Activated CD4-positive, alpha-beta T cell treated with anti-CD3 and anti-CD28 coated beads, Interleukin-2, amount 50 U/mL, for 4 hours (primary cell): ENCODE measurements at places on chromosomes 12 and 14.

DNA sequence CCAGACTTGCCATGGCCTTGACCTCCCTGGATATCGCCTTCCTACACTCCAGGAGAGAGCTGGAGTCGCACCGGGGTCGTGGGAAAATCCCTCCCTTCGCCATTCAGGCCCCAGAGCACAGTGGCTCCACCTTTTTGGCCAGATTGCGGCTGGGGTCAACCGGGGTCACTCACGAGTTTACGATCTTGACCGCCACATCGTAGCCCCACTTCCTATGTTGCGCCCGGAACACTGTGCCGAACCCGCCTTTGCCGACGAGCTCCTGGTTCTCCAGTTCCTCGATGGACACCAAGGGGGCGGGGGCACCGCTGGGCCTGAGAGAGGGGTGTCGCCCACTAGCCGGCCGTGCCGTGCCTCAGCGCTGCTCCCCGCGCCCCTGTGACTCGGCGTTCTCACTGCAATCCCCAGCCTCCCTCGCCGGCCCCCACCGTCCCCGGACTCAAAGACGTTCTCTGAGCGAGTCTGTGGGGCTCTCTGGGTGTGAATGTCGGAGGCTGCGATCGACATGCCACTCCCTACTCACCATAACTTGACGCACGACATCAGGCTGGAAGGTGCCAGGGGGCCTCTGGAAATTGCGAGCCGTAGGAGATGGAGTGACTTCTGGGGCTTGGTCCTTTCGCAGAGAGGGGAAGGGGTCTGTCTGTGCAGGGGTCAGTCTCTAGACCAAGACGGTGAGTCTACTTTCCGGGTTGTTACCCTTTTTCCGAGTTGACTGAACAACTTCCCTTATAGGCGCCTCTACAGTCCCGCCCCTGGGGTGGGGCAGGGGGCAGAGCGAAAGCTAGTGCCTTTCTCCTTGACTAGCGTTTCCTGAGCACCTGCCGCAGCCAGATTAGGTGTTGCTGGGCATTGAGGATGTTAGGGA is at the start of gene RIPK3:
RIPK3 (minus strand) TSS at position 708 of the 868 bp plus-strand sequence; CDS start at position 543, 165 bp downstream.
- DNase-seq: peak; percentile 67

- no peak for DNase-seq
These were observed 126.7 kb downstream of the EPS8 start for GRCh38 chr12:15662303-15662980.

DNA sequence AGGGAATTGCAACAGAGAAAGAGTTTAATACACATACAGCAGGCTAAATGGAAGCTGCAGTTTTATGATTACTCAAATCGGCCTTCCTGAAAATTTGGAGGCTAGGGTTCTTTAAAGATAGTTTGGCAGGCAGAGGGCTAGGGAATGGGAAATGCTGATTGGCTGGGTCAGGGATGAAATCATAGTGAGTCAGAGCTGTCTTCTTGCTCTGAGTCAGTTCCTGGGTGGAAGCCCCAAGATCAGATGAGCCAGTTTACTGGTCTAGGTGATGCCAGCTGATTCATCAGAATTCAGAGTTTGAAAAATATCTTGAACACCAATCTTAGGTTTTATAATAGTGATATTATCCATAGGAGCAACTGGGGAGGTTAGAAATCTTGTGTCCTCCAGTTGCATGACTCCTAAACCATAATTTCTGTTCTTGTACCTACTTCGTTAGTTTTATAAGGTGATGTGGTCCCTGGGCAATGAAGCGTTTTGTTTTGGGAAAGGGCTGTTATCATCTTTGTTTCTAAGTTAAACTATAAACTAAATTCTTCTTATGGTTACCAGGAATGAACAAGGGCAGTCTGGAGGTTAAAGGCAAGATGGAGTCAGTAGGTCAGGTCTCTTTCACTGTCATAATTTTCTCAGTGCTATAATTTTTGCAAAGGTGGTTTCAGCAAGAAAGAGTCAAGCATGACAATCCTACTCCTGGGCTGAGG is 257.8 kb upstream of the CCDC196 start:
- DNase-seq: no peak

GRCh38 chr12:123986374-123986965 is 13.5 kb downstream of the ZNF664 start:
- no peak for DNase-seq

GRCh38 chr14:20697273-20698017 is 8.9 kb downstream of the ANG start:
- DNase-seq: peak; percentile 50

DNA sequence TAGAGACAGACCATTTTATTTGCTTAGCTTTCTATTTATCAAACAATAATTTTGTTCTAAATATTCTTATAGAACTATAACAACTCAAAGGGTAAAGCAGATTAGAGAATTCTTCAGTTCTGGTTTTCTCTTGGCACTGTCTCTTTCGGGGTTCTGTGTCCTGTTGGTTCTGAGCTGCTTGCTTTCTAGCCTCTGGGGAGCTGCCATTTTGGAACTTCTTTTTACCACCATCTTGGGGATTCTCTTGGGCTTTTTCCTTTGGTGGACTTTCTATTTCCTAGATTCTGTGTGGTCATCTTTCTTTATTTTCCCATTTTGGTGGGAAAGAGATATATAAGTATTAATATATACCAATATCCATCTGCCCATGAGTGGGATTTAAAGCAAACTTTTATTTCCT is 467.7 kb downstream of the PCNX1 start:
- DNase-seq: no peak

DNA sequence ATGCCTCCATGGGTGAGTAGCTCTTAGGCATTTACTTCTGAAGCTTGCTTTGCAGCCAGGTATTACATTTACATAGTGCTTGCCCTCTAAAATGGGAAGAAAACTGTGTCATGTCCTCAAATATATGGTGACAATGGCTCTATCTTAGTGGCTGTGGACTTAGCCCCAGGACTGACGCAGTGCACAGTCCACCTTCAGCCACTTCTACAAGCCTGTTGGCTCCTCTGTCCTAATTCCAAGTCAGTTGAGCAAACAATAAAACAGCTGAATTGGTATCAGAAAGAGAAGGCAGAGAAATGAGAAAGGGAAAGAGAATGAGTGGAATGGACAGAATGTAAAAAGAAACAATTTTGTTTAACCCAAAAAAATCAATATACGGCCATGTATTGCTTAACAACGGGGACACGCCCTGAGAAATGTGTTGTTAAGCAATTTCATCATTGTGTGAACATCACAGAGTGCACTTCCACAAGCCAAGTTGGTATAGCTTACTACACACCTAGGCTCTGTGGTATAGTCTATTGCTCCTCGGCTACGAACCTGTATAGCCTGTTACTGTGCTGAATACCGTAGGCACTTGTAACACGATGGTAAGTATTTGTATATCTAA is 93.5 kb downstream of the GRIN2B start:
- no peak for DNase-seq

DNA sequence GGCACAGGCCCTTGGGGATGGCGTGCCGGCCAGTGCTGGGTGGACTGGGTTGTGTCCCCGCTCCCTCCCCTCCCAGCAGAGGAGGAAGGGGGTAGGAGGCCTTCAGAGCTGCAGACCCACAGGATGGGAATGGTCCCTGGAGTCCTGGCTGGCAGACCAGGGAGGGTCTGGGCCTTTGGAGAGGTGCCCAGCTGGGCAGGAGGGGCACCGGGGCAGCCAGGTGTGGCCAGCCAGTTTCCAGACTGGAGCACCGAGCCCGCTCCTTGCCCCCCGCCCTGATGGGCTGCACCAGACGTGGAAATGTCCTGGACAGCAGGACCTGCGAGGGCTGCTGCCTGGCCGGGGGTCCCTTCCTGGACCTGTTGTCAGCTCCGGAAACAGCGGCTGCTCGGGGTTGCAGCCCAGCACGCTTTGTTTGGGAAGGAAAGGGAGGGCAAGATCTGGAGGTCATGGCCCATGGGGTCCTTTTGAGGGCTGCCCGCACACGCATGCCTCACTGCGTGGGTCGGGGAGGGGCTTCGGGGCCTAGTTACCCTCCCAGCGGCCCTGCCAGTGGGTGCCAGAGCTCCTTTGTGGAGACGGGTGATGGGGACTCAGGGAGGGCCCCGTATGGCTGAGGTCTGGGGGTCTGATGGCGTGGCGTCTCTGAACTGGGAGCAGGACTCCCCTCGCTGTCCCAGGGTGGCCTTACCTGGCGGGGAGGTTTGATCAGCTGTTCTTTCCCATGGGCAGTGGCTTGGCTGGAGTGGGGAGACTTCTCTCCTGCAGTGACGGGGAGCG is 9.1 kb downstream of the KIF26A start:
- no peak for DNase-seq

DNA sequence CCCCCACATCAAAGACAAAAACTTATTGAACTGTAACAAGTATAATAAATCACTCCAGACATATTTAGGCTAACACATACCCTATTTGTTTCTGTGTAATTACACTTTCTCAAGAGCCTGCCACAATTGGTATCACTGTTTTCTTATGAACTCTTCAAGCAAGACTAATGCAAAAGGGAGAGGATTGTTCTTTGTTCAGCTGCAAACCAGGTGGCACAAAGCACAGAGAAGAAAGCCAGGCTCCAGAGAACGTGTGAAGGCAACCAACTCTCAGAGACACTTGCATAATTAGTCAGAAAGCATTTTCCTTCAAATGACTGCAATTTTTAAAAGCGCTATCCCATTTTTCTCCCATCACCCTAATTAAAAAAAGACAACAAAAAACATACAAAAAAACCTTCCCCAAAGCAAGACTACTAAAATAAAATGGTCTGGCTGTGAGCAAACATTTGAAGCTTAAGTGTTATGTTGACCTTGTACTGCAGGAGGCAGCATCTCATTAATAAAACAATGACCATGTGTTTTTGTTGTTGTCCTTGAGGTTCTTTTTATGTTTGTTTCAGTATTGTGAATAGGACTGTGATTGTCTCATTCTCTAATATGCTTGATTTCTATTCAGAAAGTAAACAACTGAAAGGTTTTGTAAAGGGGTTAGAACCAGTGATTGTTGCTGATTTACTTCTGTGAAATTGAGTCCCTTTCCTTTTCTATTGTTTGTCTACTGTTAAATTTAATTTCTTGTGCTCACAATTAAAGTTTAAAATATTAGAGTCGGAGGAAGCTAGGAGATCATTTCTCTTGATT is 452.7 kb upstream of the PDE3A start:
- DNase-seq: no peak

GRCh38 chr12:4956054-4956453 is 46.3 kb downstream of the KCNA1 start:
- no peak for DNase-seq

- no peak for DNase-seq
These were observed 98.8 kb upstream of the RGS6 start for GRCh38 chr14:71833476-71833875.

- DNase-seq: no peak
These were observed 57.8 kb downstream of the GPR135 start for GRCh38 chr14:59407246-59408010.

DNA sequence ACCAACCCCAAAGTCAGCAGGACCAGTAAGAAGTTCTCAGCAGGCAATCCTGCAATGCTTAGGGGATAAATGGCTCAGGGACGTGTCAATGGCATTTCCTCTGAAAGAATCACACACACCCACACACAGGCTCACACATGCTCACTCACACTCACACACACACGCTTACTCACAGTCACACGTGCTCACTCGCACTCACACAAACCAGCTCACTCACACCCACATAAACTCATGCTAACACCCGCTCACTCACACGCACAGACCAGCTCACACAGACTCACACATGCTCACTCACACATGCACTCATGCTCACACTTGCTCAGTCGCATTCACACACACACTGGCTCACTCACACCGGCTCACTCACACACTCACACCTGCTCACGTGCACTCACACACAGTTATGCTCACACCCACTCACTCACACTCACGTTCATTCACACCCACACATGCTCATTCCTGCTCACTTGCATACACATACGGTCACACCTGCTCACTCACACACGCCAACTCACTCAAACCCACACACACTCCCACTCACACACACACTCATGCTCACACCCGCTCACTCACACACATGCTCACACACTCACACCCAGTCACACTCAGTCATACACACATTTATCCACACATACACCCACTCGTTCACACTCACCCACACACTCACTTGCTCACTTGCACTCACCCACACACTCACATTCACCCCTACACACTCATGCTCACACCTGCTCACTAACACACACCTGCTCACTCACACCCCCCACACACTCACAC is 436.8 kb downstream of the BCL11B start:
- no peak for DNase-seq

DNA sequence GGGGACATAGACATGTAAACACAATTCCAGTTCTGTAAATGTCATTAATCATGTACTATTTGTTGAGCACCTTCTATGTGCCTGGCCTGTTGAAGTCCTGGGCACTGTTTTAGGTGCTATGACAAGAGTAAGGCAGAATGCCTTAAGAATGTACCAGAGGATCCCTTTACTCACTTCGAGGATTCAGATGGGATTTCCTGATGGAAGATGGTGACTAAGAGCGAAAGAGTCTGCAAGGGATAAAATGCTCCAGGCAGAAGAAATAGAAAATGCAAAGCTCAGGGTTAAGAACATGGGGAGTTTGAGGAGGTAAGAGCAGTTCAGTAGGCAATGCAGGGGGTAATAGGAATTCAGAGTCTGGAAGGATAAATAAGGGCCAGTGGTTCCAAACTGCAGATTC is 671.3 kb upstream of the TBX3 start:
- DNase-seq: no peak

GRCh38 chr12:124479680-124480468 is 87.5 kb downstream of the NCOR2 start:
- DNase-seq: no peak

- DNase-seq: no peak
These were observed 947 bp upstream of the LRRC9 start for GRCh38 chr14:59918824-59919569.

- DNase-seq: no peak
These were observed 1204.8 kb downstream of the GALC start for GRCh38 chr14:86788224-86788623.

GRCh38 chr12:124929649-124930419 is 15.4 kb upstream of the UBC start:
- DNase-seq: no peak

DNA sequence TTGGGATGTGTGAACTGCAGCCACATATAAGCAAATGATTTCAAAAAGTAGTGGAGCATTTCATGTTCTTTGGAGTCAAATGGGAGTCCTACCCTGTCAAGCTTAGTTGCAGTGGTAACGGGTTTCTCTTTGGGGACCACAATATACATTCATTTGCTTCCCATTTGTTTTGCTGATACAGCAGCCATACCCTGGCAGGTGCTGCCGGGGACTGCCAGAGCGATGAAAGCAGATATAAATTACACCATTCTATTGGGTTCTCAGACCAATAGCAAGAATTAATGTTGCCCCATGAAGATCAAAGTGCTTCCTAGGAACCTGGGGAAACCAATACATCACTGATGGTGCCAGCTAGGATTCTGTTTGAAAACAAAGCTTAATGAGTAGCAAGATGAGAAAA is 1621.5 kb upstream of the FLRT2 start:
- no peak for DNase-seq
